ENCODE measurements at places on chromosomes 7 and 10. TPM values are rescaled to one million over a fixed set of nuclear protein-coding genes. Genes with fewer than 3 reads are reported as not detected.

The HOXA9 gene
- total RNA-seq = not detected

The IL6 gene
- 3.0 TPM for total RNA-seq

The NPS gene
- not detected for total RNA-seq

- no peak for DNase-seq
Measured at GRCh38 chr10:10552948-10553347, 464.7 kb upstream of the CELF2 start.

- DNase-seq = no peak
Measured at GRCh38 chr7:11420049-11420448, 411.9 kb downstream of the THSD7A start.

DNA sequence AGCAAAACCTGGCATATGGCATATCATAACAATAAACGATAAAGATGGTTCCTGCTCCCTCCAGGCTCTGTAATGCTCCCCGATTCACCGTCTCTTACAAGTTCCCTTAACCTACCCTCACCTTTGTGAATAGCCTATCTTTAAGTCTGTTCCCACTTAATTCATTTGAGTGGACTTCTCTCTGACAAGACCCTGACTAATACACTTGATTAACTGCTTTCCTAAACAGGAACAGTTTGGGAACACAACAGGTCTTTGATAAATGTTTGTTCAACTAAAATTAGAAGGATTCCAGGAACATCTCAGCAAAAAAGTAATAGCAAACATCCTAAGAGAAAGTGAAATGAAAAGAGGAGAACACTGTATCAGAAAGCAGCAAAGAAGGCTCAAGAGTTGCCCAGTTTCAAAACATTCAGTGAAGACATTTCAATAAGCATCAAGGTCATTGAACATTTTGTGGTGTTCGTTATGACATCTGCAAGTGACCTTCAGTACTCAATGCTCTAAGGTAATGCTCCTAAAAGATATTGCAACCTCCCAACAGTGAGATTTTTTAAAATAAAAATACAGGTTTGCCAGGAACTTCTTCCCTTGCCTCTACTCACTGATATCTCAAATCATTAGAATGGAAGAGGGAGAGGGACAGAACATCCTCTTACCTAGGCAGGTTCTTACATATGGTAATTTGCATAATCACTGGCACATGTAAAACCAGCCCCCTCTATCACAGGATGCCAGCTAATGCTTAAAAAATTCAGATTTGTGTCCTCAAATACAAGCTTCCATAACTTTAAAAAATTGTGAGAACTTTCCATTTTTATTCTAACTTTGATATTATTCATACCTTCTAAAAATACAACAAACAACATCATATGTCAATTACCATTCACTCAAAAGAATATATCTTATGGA lies 11.4 kb upstream of the ARHGAP12 start:
- no peak for DNase-seq

DNA sequence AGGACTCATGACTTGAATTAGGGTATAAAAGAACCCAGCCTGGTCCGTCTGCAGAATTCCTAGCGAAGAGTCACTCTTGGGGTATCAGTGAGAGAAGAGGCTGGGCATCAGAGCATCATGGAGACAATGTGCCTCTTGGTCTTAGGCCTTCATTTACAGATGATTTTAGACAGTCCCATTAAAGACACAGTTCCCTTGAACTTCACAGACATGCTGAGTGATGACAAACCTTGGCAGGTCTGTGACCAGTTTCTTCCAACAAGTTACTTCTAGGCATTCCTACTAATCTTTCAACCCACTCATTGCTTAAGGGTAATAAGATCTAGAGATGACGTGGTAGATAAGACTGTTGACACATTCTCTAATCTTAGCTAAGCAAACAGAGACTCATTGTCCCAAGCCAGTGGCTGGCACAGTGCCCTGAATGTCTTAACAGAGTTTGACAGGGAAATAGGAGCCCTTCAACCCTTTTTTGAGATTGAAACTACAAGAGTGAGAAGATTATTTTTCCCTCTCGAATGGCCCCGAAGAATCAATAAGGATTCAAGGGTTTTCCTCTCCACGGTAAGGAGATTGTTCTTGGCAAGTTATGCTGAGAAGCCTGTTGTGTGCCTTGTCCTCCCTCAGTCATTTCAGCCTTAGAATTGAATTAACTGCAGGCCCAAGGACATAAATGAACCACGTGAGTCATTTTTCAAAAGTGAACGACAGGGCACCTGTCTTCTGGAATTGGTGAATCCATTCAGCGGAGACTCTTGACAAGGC lies 281.1 kb downstream of the CCDC3 start:
- peak; percentile 63 for DNase-seq

The MAGI2 gene
- 6.0 TPM for total RNA-seq

DNA sequence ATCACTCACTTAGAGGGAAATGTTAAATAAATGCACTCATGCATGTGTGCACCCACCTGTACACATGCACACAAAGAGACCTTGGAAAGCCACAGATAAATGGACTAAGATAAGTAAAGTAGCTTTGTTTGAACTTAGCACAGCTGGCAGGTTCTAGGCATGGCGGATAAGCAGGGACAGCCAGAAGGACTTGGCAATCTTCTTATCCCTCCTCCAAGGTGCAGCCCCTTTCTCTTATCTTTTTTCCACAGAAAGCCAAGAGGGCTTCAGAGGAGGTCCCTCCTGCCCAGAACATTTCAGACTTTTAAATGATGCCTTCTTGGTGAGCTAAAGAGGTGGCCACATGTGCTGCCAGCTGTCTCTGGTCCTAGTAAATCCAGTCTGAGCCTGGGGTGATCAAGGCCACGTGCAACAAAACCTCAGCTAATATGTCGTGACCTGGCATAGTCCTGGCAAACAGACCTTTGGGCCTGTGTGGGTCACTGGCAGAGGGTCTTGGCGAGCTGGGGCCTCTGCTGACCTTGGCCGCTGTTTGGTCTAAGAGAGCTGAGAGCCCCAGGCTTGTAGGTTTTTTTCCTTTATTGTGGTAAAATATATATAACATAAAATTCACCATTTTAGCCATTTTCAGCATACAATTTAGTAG lies 43.2 kb upstream of the SLC35B4 start:
- no peak for DNase-seq

GRCh38 chr7:34281260-34281659 lies 375.9 kb downstream of the BMPER start:
- no peak for DNase-seq

GRCh38 chr7:35716038-35716803 lies 21.3 kb upstream of the HERPUD2 start:
- peak; percentile 32 for DNase-seq
